ENCODE measurements at places on chromosomes 2 and 18.
A peak's percentile ranks its signal among the peaks of the same experiment; 100 is the strongest.

DNA sequence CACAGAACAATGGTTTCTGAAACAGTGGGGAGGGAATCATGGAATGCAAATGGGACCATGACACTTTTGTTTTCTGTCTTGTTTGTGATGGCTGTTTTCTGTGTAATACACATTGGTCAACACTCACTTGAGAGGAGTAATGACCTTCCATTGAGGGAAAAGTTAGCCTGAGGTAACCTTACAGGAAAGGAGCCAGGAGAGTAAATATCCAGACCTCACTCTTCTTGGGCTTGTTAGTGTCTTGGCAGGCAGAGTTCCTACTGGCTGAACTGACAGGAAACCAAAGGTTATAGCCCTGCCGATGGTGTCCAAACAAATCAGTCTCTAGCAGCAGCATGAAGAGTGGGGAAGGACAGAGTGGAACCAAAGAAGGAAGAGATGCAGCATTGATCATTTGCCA, 17.2 kb upstream of the RPRM start:
- DNase-seq, result no peak

DNA sequence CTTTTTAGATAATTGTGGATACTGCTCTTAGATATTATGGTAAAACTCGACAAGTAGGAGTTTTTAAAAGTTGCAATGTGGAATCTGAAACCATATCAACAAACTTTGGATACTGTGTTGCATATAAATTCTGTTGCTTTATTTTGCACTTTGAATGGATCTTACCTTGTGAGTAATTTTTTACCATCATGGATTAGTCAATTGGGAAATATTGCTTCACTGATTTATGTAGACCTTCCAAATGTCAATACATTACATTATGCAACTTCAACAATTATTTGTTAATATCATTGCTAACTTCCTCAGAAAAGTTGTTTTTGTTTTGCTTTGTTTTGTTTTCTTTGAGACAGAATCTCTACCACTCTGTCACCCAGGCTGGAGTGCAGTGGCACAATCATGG, 102.0 kb upstream of the SLC38A11 start:
- no peak for DNase-seq

- DNase-seq, result no peak
Observed at GRCh38 chr18:42623935-42624334, 491.6 kb downstream of the RIT2 start.

GRCh38 chr18:52435301-52435700, 95.3 kb downstream of the DCC start:
- no peak for DNase-seq

GRCh38 chr2:160970052-160970965, 189.9 kb upstream of the TANK start:
- no peak for DNase-seq

GRCh38 chr18:49668574-49669275, 106.9 kb downstream of the LIPG start:
- DNase-seq, result no peak

GRCh38 chr2:207876842-207877535, 107.3 kb upstream of the FZD5 start:
- no peak for DNase-seq

DNA sequence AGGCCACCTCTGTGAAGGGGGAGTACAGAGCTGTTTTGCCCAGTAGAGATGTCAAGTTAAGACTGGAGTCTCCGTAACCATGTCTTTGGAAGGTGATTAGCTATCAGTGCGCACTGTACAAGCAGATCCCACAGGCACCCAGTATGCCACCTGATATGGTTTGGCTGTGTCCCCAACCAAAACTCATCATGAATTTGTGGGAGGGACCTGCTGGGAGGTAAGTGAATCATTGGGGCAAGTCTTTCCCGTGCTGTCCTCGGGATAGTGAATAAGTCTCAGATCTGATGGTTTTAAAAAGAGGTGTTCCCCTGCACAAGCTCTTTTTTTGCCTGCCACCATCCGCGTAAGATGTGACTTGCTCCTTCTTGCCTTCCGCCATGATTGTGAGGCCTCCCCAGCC, 90.2 kb downstream of the ACTR2 start:
- DNase-seq, result no peak

- no peak for DNase-seq
Observed at GRCh38 chr2:131040661-131041401, 52.4 kb downstream of the FAM168B start.

GRCh38 chr2:1707771-1708418, 36.4 kb downstream of the PXDN start:
- no peak for DNase-seq

DNA sequence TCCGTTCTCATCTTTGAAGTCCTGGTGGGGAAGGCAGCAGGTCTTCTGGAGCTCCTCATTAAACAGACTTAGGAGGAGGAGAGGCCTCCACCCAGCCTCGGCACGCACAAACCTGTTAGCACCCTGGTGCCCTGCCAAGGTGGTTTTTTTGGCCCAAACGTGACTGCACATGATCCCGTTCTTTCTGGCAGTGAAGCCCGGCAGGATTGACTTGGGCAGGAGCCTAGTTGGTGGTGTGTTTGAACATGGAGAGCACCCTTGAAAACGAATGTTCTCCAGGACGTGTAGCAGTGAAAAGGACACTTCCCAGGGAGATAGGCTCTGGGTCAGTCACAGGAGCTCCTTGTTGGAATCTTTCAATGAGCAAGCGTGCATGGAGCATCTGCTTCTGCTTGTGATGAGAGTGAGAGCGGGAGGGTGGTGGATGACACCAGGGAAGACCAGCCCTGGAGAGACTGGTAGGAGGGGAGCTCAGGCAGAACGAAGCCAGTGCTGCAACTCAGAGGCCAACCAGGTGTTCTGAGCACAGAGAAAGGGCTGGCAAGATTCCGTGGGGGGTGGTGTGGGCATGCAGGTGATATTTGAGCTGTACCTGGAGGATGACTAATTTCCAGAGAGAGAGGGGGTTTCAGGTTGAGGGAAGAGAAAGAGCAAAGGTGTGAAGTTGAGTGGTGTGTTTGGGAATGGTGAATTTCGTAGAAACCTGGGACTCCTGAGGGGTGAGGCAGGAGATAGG, 73.8 kb downstream of the TANC1 start:
- DNase-seq, result no peak

- DNase-seq, result peak; percentile 75
Observed at GRCh38 chr2:66576561-66577320, 141.8 kb downstream of the MEIS1 start.

DNA sequence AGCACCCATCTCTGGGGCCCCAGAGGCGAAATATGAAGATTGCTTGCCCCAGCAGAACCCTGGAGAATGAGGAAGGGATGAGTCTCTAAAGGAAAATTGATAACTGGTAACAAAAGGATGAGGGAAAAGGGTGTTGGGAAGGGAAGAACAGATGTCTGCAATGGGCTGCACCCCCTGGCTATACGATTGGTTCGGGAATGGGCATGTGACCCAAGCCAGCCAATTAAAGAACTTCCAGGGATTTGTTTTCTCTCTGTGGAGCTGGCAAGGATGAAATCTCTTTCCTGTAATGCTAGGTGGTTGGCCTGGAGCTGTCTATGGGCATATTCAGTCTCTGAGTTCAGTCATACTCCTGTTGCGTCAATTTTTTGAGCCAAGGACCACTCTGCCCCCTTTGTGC, 12.8 kb upstream of the NPPC start:
- DNase-seq, result no peak

DNA sequence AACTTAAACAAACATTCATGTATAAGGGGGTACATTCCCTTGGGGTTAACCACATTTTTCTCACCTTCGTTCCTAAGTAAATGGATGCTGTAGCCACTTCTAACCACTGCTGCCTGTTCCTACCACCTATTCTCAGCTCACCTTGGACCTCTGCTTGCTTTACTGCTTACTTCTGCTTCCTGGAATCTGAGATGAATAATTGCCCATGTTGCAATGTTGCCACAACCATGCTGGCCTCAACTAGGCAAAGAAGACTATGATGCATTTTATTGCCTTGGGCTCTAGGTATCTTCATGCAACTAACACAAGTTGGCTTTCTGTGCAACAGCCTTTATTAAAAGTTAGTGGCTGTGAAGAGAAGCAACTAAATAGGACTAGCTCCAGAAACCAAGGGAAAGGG, 106.3 kb upstream of the TCF4 start:
- DNase-seq, result no peak

DNA sequence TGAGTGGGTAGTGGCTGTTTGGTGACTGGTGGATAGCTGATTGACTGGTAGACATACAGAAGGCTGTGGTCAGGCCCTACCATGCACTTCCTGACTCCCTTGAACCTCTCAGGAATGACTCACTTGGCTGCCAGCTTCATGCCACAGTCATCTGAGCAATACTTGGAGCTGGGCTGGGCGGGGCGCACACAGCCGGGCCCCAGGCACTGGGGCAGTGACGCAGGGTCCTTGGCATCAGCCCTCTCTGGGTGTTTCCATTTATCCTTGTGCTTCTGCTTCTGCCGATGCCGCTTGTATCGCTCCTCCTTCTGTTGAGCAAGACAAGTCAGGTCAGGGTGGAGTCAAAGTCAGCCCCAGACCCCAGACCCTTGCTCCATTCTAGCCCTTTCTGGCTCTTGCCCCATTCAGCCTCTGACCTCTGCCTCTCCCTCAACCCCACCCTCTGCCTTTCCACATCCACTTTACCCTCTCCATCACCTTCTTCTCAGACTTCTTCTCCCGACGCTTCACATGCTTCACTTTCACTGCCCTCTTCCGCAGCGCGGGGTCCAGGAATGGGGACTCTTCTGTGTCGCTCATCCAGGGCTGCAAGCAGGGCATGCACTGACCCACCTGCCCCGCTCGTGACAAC, 3.0 kb upstream of the MBD1 start:
- no peak for DNase-seq

DNA sequence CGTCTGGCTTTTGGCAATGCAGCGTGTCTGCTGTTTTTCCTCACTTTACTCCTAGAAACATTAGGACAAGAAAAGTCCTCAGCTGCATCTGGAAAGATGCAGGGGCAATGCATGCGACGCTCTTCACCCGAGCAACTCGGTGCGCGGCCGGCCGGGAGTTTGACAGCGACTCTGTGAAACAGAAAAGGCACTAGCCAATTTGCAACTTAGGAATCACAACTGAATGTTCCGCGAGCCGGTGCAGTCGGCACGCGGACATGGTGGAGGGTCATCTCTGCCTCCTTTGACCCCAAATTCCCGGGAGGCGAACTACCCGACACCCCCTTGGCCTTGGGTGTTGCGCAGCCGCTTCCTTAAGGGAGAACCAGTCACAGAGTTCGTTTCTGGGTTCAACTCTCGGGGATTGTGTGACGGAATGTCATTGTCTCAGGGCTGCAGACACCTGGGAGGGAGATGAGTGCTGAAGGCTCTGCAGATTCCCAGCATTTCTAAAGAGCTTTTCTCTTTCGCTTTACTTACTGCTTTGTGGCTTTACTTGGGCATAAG, 9.8 kb downstream of the NR4A2 start:
- peak; percentile 70 for DNase-seq

DNA sequence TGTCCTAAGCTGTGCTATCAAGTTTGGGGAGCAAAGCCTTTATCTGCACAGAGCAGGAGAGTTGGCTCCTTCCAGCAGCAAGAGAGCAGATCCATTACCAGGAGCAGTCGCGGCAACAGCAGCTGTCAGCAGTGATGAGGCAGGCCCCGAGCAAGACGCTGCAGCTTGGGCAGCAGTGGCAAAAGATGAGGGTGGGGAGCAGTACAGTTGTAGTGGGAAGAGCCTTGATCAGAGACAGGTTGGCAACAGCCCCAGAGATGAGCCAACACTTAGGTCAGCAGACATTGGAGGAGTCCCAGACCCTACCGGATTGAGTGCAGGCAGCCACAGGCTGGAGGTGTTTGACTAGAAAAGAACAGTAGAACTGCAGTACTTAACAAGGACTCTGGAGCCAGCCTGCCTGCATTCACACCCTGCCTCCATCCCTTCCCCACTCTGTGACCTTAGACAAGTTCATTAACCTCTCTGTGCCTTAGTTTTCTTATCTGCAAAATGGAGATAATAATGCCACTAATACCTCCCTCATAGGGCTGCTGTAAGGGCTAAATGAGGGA, 117.1 kb upstream of the SERTAD2 start:
- no peak for DNase-seq

DNA sequence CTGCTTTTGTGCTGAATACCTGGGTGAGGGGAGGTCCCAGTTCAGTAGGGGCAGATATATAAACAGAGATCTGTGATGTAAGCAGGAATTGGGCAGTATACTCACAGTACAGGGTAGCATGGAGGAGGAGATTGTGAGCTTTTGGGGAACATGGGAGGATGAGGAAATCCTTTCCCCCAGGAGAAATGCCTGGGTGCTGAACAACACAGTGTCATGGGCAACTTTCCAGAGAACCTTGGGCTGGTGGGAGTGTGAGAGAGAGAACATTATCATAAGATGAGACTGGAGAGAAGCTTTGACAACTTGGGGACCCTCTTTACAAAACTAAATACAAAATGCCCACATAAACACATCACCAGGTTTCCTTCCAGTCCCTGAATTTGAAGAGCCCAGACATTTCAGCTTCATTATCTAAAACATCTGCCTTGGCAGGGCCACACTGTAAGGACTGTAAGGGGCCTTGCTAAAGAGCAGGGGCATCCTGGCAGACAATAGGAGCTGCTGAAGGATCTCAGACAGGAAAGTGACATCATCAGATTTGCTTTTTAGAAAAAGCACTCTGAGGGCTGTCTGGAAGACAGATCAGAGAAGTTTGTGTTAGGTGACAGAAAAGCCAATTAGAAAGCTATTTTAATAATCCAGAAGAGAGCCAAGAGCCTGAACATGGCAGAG, 303.1 kb upstream of the FBXO11 start:
- DNase-seq, result no peak

DNA sequence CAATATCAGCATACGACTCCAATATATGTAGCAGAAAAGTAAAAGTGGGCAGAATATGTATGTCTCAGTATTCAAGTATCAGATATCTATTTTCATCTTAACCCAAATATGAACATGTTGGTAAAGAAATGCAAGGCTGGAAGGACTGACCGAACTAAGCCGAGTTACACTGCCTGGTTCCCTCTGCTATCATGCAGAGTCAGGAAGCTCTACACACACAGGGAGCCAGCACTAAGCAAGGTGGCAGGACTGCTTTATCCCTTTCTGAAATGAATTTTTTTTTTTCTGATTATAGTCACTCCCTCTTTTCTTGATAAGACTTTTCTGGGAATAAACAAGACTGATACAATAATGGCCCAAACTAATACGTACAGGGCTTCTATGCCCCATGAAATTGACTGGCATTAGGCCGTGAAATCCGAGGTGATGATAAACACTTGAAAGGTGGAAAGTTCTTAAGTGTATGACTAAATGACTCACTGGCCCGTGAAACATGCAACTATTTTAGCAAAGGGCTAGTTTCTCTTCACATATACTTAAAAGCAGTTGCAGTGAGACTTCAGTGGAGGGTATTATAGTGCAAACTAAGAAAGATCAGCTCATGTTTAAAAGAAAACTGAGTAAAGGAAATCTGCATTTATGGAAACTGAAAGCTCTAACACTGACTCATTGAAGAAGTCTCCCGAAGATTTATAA, 14.9 kb downstream of the DPP4 start:
- DNase-seq, result no peak

DNA sequence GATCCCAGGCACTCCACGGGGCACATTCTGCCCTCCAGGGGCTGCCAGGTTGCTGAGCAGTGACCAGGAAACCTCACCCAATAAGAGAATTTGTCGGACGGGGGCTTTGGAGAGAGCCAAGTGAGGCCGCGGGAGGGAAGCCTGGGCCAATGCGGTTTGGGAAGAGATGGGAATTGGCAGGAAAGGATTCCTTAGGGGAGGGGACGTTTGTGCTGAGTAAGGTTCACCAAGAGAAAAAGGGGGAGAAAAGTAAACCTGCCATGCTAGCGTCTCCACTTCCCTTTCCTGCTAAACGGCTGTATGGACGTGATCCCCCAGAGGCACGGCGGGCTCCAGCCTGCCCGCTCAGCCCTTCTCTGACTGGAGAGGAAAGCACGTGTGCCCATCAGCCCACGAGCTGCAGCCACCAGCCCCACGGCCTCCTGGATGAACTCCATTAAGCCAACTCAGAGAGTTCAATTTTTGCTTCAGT, 194.4 kb upstream of the ID2 start:
- no peak for DNase-seq
